Fibroblast of skin of abdomen (primary cell): ENCODE measurements at places on chromosomes 3 and 15.
A peak's percentile ranks its signal among the peaks of the same experiment; 100 is the strongest.

GRCh38 chr15:62190675-62191074 lies 25.6 kb upstream of the C2CD4B start:
- no peak for DNase-seq

GRCh38 chr3:69252631-69253030 lies 130.2 kb upstream of the LMOD3 start:
- no peak for DNase-seq

GRCh38 chr15:89116404-89116803 lies 28.1 kb downstream of the ABHD2 start:
- DNase-seq: no peak

DNA sequence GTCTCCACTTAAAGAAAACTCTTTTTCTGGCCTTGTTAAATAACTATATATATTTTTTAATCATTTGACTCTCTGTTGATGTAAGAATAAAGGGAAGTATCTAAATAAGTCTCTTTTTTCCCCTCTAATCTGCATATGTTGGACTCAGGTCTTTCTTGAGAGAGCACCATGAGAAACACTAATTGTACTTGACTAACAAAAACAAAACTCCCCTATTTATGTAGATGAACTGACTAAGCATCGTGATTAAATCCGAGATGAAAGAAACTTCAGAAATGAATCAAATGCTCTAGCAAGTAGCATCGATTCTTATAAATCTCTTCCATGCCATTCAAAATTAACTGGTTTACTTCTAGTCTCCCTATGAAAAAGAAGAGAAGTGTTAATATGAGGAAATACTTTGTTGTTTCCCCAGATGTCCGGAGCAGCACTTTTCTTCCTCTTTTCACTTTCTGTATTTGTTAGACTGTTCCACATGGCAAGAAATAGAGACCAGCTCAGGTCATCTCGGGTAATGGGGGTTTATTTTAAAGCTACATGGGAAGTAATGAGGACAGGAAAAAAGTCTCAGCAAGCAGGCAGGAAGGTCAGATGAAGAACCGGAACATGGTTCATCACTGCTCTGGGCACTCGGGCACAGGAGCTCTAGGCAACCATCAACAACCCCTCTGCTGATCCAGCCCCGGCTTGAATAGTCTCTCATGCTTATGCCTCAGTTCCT lies 288.3 kb downstream of the CNTN6 start:
- no peak for DNase-seq

GRCh38 chr3:131735116-131735515 lies 232.3 kb upstream of the MRPL3 start:
- DNase-seq: peak; percentile 92

DNA sequence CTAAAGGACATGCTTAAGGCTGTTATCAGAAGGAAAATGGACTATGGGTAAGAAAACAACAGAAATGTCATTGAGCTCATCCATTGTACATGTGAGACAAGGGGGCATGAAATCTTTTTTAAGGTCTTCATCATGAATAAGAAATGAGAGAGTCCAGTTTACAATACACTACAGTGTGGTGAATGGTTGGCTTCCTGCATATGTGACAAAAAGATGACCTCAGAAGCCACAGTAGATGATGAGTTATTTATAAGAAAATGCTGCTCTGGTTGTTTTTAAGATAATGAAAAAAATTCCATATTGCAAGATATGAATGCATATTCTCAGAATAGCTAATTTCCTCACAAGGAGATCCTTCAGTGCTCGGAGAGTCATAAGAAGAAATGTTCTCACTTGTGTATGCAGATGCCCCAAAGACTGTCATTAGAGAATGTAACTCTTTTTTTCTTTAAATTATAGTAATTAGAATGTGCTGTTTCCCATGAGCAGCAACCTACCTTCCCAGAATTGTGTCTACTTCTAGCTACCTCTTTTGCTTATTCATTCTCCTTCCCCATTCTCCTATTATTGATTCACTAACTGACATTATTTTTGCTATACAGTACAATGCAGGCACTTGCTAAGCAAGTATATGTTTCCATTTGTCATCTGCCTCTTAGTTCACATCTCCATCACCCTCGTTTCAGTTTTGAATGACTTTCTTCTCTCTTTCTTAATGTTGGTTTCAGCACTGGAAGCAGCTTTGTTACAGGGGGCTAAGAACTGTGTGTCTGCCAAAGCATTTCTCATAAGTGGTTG lies 152.0 kb upstream of the PEX5L start:
- DNase-seq: no peak

- peak; percentile 56 for DNase-seq
These were observed 20.5 kb downstream of the CCR9 start for GRCh38 chr3:45906681-45907407.

- no peak for DNase-seq
These were observed 384.3 kb upstream of the NR2F2 start for GRCh38 chr15:95946241-95946640.

DNA sequence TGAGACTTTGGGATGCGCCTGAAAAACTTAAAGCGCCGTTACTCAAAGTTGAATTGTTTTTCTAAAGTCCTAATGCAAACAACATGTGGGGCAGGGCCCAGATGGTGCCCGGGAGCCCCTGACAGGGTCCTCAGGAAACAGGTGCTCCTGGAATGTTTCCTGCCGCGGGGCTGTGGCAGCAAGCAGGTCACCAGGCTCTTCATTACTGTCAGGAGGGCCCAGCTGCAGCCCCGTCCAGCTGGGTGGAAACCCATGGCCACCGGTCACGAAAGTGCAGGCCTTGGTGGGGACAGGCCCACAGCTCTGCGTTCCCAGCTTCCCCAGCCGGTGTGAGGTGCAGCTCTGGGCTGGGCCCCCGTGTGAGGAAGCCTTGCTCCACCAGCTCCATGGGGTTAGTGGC lies 63.9 kb upstream of the GATA2 start:
- no peak for DNase-seq

- no peak for DNase-seq
These were observed 212.4 kb downstream of the IL5RA start for GRCh38 chr3:2897821-2898220.

DNA sequence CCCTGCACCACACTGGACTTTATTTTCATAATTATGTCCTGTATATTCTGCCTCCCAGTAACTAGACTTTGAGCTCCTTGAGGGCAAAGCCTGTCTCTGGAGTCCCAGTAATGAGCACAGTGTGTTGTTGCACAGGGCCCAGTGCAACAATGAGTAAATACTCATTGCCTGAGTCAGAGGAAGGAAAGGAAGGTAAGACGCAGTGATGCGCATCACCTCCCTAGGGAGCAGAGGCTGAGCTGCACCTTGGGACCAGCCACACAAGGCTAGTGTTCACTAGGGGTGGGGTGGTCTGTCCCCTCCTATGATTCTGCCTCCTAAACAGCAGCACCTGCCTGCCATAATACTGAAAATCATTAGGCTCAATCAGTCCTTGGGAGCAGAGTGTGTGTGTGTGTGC lies 86.6 kb upstream of the ADAMTSL3 start:
- no peak for DNase-seq

- no peak for DNase-seq
These were observed 82.7 kb downstream of the ABHD5 start for GRCh38 chr3:43773273-43774094.

GRCh38 chr3:188149587-188149986 lies 4.4 kb upstream of the LPP start:
- DNase-seq: no peak

DNA sequence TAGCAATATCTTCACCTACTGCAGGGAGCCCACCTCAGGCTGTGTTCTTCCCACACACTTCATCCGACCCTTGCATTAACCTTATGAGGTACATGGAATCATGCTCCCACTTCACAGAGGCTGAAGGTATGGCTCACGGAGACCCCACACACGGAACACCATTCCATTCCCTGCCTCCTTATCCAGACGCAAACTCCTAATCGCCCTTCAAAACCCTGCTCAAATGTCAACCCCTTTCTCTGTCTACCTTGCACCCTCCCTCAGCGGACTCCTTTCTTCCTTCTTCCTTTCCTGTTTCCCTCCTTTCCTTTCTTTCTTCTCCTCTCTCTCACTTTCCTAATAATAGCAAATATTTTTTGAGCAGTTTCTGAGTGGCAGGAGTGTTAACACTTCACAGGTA lies 23.8 kb downstream of the IQSEC1 start:
- no peak for DNase-seq

DNA sequence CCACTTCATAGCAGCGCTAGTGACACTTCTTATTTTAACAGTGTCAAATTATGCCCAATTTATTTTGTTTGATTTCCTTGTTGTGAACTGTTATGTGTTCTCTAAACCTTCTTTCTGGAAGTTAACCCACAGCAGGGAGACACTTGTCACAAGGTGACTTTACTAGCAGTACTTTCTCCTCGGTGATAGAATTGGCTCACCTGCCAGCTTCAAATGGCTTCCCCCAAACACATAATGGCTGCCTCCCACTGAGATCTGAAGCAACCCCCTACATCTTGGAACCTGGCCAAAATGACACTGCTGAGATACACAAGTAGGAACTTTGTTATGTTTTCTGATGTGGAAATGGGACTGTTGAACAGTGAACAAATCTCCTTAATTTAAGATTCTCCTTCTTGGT lies 238.8 kb upstream of the DPH6 start:
- DNase-seq: no peak

GRCh38 chr3:196298521-196298920 lies 11.0 kb upstream of the PCYT1A start:
- no peak for DNase-seq

- DNase-seq: no peak
These were observed 38.8 kb downstream of the TRAT1 start for GRCh38 chr3:108861401-108861800.

- peak; percentile 75 for DNase-seq
These were observed 348.7 kb upstream of the EPHA3 start for GRCh38 chr3:88758676-88759075.

DNA sequence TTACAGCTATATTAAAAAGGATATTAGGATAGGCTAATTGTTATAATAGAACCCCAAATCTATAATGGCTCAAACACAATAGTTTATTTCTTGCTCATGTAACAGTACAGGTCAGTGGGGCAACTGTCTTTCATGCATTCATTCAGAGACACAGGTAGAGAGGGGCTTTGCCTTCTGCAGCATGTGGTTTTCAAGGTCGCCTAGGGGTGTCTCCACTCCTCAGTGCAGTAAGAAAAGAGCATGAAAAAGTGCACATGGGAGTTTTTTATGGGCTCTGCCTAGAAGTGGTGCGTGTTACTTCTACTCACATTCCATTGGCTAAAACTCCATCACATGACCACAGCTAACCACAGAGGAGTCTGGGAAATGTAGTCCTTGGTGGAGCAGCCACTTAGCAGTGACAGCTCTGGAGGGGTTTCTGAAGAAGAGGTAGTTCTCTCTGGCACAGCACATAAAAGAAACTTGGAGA lies 1.8 kb downstream of the ZBTB38 start:
- peak; percentile 88 for DNase-seq

DNA sequence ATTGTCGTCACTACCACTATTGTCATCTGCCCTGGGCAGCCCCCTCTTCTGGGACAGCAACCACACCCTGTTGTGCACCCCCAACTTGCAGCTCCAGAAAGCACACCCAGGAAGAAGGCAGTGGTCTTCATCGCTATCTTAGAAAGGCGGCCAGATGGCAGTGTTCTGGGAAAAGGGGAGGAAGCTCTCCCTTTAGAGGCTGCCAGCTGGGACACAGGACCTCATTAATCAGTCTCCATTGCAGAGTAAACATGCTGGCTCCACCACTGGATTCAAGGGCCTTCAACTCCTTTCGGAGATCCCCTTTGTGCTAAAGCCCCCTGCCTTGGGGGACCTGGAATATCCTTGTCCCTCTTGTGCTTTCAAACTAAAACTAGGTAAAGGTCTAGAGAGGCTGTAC lies 199.3 kb upstream of the LINGO1 start:
- DNase-seq: no peak

- no peak for DNase-seq
These were observed 146.0 kb downstream of the IL20RB start for GRCh38 chr3:137103739-137104138.

DNA sequence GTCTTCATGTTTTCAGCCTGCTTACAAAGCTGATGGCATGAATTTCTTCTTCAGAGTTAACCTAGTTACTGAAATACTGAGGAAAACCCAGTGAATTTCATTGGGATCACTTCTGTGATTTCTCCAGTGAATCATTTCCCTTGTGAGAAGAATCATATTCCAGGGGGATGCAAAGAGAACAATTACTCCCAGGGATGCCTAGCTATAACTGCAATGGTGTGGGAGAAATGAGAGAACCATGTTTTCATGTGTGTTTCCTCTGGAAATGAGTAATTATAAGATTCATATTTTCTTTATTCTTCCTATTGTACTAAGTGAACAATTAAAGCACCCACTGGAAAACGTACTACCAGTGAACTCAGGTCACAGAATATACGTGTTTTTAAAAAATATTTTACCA lies 485.4 kb downstream of the GRM7 start:
- no peak for DNase-seq

DNA sequence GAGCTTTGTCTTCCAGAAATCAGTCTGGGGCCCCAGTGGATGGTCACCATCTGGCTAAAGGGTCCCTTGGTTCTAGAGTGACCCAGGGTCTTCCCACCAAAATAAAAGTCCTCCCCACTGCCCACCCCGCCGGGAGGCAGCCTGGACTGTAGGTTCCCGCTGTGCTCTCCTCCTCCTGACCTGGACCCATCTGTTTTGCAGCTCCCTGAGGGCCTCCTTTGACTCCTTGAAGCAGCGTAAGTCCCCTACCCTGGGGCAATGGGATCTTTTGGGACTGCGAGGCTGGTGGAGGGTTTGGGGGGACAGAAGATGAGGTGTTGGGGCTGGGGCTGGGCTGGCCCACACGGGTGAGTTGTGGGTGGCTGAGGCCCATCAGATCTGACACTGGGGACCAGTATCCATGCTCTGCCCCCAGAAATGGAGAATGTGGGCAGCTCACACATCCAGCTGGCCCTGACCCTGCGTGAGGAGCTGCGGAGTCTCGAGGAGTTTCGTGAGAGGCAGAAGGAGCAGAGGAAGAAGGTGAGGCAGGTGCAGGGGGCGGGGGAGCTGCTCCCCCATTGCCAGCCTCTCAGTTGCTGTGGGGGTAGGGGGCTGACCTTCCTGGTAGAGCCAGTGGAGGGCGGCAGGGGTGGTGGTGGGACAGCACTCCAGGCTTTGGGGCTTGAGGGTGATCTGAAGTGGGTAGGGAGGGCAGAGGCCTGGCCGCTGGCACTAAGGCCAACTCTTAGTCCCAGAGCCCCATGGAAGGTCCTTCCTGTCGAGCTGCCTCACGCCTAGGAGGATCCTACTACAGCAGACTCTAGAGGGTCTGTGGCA lies 30.4 kb downstream of the PSTPIP1 start:
- DNase-seq: no peak

GRCh38 chr3:37074178-37074577 lies 80.9 kb downstream of the MLH1 start:
- DNase-seq: peak; percentile 79

GRCh38 chr3:55569033-55569599 lies 82.0 kb upstream of the WNT5A start:
- no peak for DNase-seq

GRCh38 chr3:108602249-108602934 lies 12.9 kb downstream of the DZIP3 start:
- DNase-seq: no peak

GRCh38 chr3:134179508-134179907 lies 71.2 kb downstream of the RYK start:
- DNase-seq: no peak
